ENCODE measurements at places on chromosomes 1 and 21.
A peak's percentile ranks its signal among the peaks of the same experiment; 100 is the strongest.

DNA sequence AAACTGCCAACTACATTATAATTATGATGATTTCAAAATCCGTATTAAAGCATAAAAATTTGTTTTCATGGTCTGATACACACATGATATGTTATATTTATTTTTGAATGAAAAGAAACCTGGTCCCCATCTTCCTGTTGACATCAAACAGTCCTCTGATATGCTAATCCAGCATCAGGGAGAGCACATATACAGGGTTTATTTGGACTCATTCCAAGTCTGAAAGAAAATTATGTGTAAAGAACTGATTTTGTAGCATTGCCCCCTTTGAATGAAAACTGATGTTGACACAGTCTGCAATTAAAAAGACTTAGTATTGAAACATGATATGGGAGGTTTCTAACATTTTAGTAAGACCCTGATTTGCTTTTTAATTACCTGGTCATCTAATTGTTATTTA lies 119.4 kb downstream of the NEK7 start:
- DNase-seq, result no peak

- no peak for DNase-seq
Observed at GRCh38 chr1:5404412-5405203, 587.6 kb downstream of the NPHP4 start.

DNA sequence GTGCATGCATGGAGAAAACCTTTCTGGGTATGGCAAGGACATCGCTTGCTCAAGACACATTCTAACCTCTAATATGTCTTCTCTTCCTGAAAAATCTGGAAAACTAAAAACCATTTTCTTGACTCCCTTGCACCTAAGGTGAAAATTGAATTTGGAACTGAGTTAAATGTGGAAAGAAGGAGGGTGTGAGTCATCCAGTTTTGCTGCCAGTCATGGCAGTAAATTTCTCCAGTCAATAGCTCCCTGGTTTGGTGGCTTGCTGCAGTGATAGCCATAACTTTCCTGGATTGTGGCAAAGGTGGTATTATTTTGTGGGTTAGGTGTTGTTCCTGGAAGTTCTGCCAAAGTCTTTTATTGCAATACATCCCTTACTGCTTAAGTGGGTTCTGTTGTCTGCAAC lies 2.5 kb downstream of the ZCCHC17 start:
- no peak for DNase-seq

- DNase-seq, result peak; percentile 52
Observed at GRCh38 chr1:37478451-37478881, 4.1 kb downstream of the ZC3H12A start.
